ENCODE measurements at places on chromosomes 11 and 22.

DNA sequence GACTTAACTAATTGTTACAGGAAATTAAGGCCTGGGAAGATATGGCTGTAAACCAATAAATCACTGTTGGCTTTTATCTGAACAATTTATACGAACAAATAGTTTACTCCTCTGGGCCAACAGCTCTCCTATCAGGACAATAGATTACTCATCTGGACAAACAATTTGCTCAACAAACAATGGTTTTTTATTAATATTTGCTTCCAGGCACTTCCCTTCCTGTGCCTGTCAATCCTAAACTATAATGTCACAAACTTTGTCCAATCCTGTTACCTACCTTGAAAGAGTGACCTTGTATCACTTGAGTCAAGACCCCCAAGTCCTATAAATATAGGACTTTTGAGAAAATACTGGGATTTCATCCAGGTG, 87.6 kb upstream of the OR9Q1 start:
- H3K36me3 ChIP-seq, result no peaks in the 10 kb centered on the region
- no peaks in the 10 kb centered on the region for H3K4me1 ChIP-seq
- no peak for DNase-seq
- no peak overlapping the region for H3K4me3 ChIP-seq
- no peaks in the 10 kb centered on the region for H3K27me3 ChIP-seq
- no peak overlapping the region for H3K27ac ChIP-seq

DNA sequence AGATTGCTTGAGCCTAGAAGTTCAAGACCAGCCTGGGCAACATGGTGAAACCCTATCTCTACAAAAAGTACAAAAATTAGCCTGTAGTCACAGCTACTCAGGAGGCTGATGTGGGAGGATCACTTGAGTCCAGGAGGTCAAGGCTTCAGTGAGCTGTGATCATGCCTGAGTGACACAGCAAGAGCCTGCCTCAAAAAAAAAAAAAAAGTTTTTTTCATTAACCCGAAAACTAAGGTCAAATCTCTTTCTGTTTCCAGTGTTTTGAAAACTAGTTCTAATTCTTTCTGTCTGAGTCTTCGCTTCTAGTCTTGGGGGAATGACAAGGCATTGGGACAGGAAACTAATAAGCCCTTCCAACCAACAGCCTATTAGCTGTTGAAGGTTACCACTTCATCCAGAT, 57.6 kb downstream of the LIF start:
- no peaks in the 10 kb centered on the region for H3K36me3 ChIP-seq
- no peaks in the 10 kb centered on the region for H3K4me1 ChIP-seq
- DNase-seq, result no peak
- H3K27me3 ChIP-seq, result no peaks in the 10 kb centered on the region
- H3K4me3 ChIP-seq, result no peak overlapping the region
- no peak overlapping the region for H3K27ac ChIP-seq

DNA sequence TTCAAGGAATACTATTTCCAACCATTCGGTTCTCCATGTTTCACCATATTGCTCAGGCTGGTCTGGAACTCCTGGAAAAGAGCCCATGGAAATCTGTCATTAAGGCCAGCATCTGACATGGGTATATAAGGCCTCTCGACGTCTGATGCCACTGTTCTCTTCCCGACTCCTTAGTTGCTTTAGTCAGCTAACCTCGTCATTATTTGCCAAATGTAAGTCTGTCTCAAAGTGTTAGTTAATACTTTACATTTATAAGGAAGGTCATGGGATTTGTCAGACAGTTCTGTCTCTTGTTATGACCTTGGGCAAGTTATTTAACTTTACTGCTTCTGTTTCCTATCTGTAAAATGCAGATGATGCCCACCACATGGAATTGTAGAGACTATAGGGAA, 1.6 kb downstream of the MRPL48 start:
- H3K27ac ChIP-seq, result no peak overlapping the region
- no peaks in the 10 kb centered on the region for H3K36me3 ChIP-seq
- H3K27me3 ChIP-seq, result no peaks in the 10 kb centered on the region
- DNase-seq, result no peak

GRCh38 chr11:91587131-91587530, 637.5 kb upstream of the FAT3 start:
- no peak overlapping the region for H3K27ac ChIP-seq
- DNase-seq, result no peak
- no peaks in the 10 kb centered on the region for H3K4me1 ChIP-seq
- no peak overlapping the region for H3K4me3 ChIP-seq
- H3K36me3 ChIP-seq, result no peaks in the 10 kb centered on the region

- H3K27me3 ChIP-seq, result no peaks in the 10 kb centered on the region
- no peaks in the 10 kb centered on the region for H3K4me1 ChIP-seq
- no peak for DNase-seq
Observed at GRCh38 chr11:133733631-133734030, 111.7 kb downstream of the SPATA19 start.

- peaks cover 2% of the 10 kb centered on the region for H3K4me1 ChIP-seq
- DNase-seq, result no peak
- H3K27ac ChIP-seq, result peak overlapping the region; percentile 90
- H3K36me3 ChIP-seq, result no peaks in the 10 kb centered on the region
- H3K4me3 ChIP-seq, result no peak overlapping the region
- no peaks in the 10 kb centered on the region for H3K27me3 ChIP-seq
Observed at GRCh38 chr11:108496643-108497256, 1.4 kb downstream of the POGLUT3 start.

GRCh38 chr11:67468456-67468758, 644 bp downstream of the TMEM134 start:
- DNase-seq, result no peak
- no peaks in the 10 kb centered on the region for H3K4me1 ChIP-seq
- no peak overlapping the region for H3K27ac ChIP-seq
- H3K27me3 ChIP-seq, result no peaks in the 10 kb centered on the region

DNA sequence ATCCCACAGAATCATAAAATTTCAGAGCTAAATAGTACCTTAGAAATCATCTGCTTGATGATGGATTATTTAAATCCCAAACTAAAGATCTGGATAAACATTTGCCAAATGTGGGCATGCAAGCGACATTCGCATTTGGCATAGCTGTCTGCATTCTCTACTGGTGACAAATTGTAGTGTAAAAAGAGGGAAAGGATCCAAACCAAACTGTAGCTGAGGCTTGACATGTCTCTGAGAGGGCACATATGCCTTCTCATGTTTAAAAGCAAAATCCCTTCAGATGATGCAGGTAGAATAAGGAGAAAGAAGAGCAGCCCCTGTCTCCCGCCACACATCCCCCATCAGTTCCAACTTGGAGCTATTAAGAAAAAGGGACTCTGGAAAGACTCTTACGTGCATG, 257.5 kb upstream of the MTNR1B start:
- no peak overlapping the region for H3K4me3 ChIP-seq
- H3K36me3 ChIP-seq, result no peaks in the 10 kb centered on the region
- H3K27ac ChIP-seq, result no peak overlapping the region
- peaks cover 2% of the 10 kb centered on the region for H3K4me1 ChIP-seq

- H3K4me3 ChIP-seq, result peak overlapping the region; percentile 60
- peak overlapping the region; percentile 84 for H3K27ac ChIP-seq
- DNase-seq, result peak; percentile 90
- H3K27me3 ChIP-seq, result no peaks in the 10 kb centered on the region
- no peaks in the 10 kb centered on the region for H3K36me3 ChIP-seq
- no peaks in the 10 kb centered on the region for H3K4me1 ChIP-seq
Observed at GRCh38 chr22:36386900-36387708, 663 bp downstream of the MYH9 start.

DNA sequence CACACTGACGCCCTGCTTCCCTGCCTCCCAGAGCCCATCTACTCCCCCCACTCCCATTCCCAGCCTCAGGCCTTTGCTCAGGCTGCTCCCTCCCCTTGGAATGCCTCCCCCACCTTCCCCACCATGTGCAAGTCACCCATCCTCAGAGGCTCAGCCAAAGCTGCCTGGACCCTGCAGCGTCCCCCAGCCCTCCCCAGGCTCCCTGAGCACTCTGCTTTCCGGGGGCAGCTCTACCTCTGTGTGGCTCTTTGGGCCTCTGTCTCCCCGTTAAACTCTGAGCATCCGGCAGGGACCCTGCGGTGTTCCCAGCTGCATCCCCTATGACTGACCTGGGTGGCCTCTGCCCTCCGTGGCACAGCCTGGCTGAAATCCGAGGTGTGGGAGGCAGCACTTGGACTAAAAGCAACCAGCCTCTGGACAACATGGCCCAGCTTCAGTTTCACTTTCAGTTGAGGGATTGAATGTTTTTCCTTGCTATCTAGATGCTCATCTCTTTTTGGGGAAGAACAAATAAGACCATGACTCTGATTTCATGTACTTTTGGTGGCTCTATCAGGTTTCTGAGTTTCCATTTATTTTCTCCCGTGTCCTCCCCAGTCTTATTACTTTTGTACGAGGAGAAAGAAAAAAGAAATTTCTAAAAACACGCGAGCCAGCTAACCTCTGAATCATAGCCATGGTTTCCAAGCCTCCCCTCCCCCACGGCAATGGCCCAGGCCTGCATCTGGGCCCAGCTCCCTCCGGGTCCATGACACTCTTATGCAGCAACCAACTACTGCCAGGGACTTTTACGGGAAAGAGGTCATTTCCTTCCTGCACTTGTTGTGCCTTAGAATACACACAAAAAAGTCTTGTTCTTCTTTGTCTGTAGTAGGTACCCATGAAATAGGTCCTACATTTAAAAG, 3.8 kb downstream of the APOL3 start:
- peak overlapping the region; percentile 6 for H3K4me3 ChIP-seq
- no peaks in the 10 kb centered on the region for H3K4me1 ChIP-seq
- peak; percentile 93 for DNase-seq
- H3K27ac ChIP-seq, result peak overlapping the region; percentile 38
- H3K27me3 ChIP-seq, result no peaks in the 10 kb centered on the region

DNA sequence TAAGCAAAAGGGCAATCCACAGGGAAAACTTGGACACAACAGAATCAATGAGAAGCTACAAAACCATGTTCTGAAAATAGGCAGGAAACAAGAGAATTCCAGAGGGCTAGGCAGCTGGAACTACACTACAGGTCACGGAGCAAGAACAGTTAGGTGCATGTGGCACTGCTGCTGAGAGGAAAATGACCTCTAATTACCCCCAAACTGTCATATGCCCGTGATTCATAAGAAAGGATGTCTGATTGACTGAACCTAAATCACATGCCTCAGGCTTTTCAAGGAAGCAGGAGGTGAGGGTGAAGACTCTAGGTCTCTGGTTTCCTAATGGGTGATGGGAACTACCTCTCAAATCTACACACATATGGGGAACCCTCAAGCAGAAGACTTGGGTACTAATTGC, 17.9 kb upstream of the RRAS2 start:
- DNase-seq, result no peak
- H3K27me3 ChIP-seq, result no peaks in the 10 kb centered on the region
- no peaks in the 10 kb centered on the region for H3K36me3 ChIP-seq
- peaks cover 10% of the 10 kb centered on the region for H3K4me1 ChIP-seq
- H3K4me3 ChIP-seq, result no peak overlapping the region
